ENCODE measurements at places on chromosomes 13 and 19.

DNA sequence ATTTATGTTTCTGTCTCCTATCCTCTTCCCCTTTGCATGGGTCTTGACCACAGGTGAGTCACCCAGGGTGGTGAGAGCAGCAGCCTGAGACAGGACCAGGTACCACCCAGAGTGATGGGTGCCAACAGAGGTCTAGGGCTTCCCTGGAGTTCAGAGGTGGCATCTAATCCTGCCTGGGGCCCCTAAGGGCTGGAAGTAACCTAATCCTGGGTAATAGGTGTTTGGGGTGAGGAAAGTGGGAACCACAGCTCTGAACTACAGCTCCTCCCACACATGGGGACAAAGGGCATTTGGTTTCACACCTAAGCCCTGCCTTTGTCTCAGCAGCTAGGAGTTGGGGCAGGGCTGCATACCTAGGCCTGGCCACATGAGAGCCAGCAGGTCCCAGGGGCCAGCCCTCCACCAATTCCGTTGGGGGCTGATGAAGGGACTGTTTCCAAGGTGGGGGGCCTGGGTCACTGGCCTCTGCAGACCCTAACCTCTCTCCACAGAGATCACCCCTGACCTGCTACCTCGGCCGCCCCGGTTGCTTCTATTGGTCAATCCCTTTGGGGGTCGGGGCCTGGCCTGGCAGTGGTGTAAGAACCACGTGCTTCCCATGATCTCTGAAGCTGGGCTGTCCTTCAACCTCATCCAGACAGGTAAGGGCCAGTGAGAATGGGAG is 8.0 kb downstream of the SPHK2 start:
- DNase-seq: no peak

DNA sequence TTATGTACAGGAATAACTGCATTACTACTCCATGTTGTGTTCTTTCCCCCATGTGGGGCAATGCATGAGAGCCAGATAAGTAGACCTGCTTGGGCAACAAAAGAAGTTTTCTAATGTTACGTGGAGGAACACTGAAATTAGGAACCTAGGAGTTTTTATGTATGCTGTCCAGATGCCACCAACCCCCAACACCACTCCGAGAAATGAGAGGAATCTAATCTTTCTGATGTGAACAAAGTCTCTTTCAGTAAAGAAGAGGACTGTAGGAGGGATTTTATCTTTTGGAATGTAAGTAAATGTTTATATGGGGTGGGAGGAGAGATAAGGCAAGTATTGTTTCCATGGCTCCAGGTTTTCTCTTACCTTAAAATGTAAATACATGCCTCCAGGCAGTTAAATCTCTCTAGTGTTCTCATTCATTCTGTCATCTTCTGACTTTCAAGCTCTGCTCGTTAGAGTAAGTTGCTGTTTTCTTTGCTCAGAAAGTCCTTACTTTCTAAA is 820.6 kb downstream of the PCDH17 start:
- no peak for DNase-seq

DNA sequence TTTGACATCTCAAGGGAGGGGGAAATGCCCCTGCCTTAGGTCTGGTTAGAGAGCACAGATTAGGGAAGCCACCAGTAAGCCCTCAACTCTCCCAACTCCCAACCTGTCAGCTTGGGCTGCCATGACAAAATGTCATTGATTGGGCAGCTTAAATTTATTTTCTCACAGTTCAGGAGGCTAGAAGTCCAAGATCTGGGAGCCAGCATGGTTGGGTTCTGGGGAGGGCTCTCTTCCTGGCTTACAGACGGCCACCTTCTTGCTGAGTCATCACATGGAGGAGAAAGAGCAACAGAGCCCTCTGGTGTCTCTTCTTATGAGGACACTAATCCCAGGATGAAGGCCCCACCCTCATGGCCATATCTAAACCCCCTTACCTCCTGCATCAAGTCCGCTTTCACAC is 24.2 kb downstream of the C19orf12 start:
- no peak for DNase-seq

DNA sequence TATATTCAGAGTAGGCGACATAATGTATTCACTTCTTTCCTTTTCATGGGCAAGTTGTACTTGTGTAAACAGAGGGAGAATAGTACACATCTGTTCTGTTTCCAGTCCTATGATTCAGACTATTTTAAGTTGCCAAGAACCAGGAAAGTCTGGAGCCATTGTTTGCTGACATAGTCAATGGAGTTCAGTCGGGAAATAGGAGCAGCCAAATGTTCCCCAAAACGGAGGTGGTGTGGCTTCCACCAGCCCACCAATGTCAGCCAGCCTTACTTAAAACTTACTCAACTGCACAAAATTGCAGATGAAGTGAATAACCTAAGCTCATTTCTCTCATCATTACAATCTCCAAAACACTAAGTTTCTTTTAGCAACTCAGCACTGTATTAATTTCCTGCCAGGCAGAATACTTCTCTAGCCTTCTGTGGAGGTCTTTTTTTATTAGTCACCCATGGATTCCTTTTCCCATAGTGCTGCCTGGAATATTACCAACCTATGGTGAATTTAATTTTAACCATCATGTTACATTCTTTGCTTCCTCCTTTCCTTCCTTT is 22.3 kb upstream of the CSNK1A1L start:
- no peak for DNase-seq

GRCh38 chr19:48190885-48191284 is 20.4 kb downstream of the ZSWIM9 start:
- no peak for DNase-seq

- DNase-seq: no peak
Observed at GRCh38 chr13:20395061-20395916, 130.4 kb downstream of the CRYL1 start.

- DNase-seq: no peak
Observed at GRCh38 chr13:48542581-48543341, 9.9 kb upstream of the RCBTB2 start.

DNA sequence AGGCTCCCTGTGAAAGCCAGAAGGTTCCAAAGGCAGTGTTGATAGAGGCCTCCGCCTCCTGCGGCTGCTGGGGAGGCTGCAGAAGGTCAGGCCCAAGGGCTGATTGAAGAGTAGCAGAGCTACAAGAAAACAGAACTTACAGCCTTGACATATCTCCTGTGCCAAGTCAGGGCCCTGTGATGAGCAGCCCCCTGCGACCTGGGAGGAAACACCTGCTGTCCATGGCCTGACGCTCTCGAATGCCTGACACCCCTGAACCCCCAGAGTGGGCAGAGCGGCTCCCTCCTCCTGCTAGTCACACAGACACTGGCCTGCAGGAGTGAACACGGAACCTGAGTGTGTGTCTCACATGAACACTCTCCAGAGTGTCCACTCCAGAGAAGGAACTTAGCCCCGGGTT is 38.2 kb upstream of the TUBGCP3 start:
- DNase-seq: no peak

- DNase-seq: no peak
Observed at GRCh38 chr19:47714339-47714738, 1.1 kb downstream of the EHD2 start.

DNA sequence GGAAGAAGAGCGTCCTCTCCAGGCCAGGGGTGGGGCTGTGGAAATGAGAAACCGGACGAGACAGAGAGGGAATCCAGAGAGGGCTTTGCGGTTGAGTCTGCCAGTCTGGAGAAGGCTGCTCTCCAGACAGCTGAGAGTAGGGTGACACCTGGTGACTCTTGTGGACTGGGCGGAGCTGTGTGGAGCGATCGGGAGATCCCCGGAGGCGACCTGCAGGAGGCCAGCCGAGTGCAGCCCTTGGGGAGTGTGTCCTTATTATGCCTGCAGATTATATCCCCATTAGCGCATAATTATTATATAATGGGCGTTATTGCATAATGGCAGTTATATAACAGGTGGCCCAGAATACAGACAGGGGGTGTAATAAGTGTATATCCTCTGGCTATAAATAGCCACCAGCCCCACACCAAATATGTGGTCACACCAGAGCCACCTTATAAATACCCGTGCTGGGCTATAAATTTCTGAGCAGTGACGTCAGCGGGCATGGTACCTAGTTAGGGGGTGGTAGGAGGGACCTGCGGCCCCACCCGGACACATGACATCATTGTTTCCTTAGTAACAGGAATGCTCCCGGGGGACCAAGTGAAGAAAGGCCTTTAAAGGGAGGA is 41.2 kb downstream of the NFIX start:
- no peak for DNase-seq

GRCh38 chr13:77362166-77362565 is 35.3 kb upstream of the MYCBP2 start:
- no peak for DNase-seq

DNA sequence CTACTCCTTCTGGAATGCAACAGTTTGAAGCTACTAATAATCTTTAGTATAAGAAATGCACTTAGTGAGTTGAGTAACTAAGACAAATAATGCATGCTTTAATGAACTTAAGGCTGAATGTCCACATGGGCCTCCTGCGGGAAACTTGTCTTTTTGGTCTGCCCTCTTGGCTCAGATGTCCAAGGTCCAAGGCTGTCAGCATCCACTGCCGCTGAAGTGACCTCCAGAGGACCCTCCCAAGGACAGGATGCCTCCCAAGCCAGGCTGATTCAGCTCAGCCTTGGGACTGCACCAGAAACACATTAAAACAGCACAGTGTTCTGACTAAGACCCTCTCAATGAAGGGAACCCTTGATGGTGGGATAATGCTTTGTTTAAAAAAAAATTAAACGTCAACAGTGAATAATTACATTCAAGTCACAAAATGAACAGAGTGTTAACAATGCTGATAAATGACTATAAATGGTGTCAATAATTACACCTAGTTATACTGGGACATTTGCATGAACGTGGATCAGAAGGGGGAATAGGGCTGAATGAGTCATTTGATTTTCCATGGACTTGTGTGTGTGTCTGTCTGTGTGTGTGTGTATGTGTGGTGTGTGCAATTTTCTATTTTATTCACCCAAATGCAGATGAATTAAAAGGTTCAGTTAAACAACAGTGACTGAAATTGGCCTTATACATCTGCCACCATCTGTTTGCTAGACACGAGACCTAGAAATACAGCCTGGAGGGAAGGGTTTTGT is 150.5 kb downstream of the COL4A1 start:
- DNase-seq: no peak

DNA sequence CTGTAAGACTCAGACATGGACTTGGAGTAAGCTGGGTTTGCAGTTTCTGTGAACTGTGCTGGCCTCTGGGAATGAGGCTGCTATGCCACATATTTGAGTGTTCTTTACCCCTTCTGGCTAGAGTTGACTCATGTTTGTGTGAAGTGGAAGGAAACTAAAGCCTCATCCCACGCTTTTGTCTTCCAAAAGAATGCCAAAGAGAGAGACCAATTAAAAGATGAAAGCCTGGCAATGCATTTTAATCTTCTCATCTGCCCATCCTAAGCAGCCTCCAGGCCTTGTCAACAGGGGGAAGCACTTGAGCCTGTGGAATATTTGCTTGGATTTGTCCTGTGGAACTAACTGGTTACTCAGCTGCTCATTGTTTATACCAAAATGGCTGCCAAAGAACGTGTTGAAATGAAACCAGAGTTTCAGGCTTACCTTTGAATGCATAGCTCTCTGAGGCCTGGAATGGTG is 49.1 kb downstream of the LMO7 start:
- no peak for DNase-seq

DNA sequence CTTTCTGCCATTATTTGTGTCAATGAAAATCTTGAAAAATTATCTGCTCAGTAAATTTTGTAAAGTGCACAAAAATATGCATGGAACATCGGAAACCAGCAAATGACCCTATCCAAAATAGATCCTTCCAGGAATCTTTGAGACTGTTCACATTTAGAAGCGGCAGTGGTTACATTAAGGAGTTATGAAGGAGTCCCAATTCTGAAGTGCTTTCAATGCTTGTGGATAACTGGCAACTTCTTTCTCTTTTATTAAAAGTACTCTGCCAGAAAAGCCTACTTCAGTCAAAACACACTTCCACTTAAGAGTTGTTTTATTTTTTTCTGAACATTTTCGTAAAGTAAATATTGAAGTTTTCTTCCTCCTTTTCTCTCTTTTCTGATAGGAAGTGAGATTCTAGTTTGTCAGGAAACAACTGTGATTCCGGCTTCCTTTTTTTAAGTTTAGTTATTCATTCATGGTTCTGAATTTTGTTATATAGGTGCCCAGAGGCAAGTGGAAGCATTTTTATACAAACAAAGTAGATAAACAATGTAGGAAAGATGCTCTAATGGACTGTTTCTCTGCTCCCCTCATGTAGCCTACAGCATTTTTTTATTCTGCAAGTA is 83.5 kb downstream of the PCDH9 start:
- DNase-seq: no peak

- DNase-seq: no peak
Observed at GRCh38 chr13:99310382-99311031, 3.3 kb upstream of the GPR183 start.

DNA sequence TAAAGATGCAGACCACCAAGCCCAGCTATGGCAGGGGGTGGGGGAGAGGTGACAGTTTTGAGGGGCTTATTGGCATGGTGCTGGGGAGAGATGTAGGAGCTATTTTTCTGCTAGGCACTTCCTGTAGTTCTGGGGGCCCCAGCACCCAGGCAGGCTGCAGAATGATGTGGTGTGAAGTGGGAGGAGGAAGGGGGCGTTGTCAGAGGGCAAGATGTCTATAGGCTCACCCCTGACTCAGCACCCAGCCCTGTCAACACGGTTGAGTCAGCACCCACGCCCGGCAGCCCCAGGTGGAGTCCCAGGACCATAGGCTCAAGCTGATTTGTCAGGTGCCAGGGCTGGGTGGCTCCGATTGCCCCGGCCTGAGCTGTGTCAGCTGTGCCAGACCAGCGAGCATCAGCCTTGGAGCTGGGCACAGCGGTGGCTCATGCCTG is 5.8 kb downstream of the KLF2 start:
- DNase-seq: peak; percentile 87

DNA sequence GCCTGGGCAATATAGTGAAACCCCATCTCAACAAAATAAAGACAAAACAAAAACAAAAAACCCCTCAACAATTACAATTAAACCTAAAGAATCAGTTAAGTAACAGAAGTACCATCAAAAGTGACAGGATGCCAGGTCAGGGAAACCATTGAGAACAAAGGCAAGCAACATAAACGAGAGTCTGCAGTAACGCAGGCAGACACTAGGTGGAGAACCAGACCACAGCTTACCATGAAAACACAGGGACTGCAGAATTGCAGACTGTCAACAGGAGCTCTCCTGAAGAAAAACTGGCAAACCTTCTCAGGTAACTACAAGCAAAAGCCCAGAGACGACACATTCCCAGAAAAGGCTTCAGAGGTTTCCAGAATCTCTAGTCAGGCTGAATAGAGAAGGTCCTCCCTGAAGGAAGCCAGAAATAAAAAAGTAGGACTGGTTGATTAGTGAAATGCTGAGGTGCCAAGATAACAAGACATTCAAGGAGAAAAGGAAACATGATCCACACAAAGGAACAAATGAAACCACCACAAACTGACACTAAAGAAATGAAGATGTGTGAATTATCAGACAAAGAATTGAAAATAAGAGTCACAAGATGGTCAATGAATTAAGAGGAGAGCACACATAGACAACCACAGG is 2.2 kb upstream of the ZNF665 start:
- peak; percentile 37 for DNase-seq

- no peak for DNase-seq
Observed at GRCh38 chr13:84998681-84999080, 800.5 kb downstream of the SLITRK6 start.

DNA sequence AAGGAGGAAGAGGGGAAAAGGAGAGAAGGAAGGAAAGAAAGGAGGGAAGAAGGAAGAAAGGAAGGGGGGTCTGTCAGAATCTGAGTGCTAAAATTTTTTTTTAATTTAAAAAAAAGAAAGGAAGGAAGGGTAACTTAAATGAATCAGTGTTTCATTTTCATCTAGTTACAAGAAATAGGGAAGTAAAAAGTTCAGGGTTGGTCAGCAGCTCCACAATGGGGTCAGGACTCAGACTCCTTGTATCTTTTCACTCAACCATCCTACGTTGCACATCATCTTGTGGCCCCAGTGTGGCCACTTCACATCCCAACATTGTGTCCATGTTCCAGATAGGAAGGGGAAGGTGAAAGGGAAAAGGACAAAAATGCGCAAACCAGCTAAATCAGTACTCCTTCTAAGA is 14.3 kb upstream of the FNDC3A start:
- no peak for DNase-seq

Data from activated CD4-positive, CD25-positive, alpha-beta regulatory T cell (primary cell).